ENCODE measurements at places on chromosomes 4 and X.

GRCh38 chr4:176850436-176850835 lies 57.7 kb upstream of the VEGFC start:
- no peak for DNase-seq

- no peak for DNase-seq
Measured at GRCh38 chrX:15404401-15405096, 20.3 kb upstream of the VEGFD start.

- DNase-seq: no peak
Measured at GRCh38 chr4:184455299-184455698, 19.1 kb downstream of the IRF2 start.

- no peak for DNase-seq
Measured at GRCh38 chr4:31236020-31236638, 516.0 kb downstream of the PCDH7 start.

DNA sequence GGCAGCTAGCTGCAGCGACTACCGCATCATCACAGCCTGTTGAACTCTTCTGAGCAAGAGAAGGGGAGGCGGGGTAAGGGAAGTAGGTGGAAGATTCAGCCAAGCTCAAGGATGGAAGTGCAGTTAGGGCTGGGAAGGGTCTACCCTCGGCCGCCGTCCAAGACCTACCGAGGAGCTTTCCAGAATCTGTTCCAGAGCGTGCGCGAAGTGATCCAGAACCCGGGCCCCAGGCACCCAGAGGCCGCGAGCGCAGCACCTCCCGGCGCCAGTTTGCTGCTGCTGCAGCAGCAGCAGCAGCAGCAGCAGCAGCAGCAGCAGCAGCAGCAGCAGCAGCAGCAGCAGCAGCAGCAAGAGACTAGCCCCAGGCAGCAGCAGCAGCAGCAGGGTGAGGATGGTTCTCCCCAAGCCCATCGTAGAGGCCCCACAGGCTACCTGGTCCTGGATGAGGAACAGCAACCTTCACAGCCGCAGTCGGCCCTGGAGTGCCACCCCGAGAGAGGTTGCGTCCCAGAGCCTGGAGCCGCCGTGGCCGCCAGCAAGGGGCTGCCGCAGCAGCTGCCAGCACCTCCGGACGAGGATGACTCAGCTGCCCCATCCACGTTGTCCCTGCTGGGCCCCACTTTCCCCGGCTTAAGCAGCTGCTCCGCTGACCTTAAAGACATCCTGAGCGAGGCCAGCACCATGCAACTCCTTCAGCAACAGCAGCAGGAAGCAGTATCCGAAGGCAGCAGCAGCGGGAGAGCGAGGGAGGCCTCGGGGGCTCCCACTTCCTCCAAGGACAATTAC lies 1.4 kb downstream of the AR start:
- DNase-seq: no peak

DNA sequence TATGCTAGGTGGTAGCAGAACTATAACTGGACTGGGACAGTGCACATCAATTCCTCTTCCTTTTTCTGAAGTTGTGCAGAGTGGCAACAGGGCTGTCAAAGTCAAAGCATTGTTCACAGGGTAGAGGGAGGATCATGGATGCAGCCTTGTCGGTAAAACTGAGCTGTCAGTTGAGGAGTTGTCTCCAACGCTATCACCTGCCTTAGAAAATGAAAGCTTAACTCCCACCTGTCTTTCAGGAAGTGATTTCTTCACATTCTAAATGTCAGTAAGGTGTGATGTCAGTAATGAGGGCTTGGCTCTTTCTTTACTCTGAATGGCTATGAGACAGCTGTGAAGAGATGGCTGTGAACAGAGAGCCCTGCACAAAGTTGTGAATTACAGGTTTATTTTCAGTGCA lies 66.4 kb upstream of the BANK1 start:
- DNase-seq: no peak

DNA sequence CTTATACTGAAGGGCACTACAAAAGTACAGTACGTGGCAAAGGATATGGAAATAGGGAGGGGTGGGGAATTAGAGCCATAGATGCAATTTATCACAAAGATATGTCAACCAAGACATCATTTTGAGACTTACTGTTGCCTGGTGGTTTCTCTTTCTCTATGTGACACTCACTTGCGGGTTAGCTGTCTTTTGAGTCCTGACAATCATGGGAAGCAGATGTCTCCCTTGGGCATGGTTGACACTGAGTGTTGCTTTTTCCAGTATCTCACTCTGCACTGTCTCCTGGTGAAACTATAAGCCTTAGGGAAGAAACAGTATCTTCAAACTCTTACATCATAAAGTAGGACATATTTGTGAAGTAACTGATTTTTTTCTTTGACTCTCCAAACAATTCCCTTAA lies 383.5 kb upstream of the LCORL start:
- no peak for DNase-seq

DNA sequence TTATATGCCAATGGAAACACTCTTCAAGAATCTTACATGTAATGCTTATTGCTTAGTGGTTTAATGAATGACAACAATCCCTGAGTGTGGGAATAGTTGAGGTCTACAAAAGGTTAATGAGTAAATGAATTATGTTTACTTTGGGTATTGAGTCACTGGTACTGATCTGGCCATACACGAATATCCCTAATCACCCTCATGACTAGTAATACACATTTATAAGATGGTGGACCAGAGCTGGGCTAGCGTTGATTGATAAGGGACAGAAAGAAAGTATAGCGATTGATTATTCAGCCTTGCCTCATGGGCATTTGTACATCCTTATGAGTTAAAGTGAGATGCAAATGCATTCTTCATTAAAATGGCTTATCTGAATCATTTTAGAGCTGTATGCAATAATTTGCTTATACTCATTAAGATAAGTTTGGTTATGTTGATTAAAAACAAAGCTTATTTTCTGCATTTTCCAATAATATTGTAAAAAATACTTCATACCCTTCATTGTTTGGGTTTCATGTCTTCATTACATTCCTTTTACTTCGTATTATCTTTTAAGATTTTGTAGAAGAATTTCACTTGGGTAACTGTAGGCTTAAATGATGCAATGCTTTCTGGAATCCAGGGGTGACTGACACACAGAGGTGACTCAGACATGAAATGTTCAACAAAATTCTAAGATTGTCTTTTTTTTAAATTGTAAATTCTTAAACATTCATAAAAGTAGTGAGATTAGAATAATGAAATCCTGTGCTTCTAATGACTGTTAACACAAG lies 47.4 kb downstream of the FGF2 start:
- DNase-seq: no peak

DNA sequence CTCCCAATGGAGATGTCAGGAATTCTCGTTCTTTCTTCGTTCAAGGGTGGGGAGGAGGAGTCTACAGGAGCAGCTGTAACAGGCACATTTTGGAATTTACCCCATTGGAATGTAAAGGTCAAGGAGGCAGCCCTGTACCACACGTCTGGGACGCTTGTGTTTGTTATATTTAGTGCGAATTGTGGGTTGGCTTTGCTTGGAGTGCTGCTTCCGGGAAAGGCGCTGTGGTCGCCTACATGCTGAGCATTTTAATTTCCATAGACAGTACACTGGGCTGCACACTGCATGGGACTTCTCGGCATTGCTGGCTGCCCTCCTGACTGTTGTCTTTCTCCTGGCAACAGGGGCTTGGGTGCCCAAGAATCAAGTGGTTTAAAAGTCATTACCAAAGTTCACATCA lies 12.8 kb downstream of the GYG2 start:
- DNase-seq: no peak

DNA sequence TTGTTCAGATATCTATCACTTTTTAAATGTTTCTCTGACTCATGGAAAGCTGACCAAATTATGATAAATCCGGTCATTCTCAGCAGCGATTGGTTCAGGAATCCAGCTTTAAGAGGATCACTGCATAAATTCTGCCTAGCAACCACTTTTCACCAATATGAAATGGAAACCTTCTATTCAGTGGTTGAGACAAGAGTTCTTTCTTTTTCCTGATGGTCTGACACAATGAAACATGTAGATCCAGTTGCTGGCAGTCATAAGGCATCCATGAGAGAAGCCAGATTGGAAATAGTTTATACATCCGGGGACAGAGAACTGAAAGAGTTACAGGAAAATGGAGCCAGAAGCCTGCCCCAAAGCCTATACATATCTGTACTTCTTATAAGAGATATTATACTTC lies 27.2 kb downstream of the MAB21L2 start:
- DNase-seq: no peak

DNA sequence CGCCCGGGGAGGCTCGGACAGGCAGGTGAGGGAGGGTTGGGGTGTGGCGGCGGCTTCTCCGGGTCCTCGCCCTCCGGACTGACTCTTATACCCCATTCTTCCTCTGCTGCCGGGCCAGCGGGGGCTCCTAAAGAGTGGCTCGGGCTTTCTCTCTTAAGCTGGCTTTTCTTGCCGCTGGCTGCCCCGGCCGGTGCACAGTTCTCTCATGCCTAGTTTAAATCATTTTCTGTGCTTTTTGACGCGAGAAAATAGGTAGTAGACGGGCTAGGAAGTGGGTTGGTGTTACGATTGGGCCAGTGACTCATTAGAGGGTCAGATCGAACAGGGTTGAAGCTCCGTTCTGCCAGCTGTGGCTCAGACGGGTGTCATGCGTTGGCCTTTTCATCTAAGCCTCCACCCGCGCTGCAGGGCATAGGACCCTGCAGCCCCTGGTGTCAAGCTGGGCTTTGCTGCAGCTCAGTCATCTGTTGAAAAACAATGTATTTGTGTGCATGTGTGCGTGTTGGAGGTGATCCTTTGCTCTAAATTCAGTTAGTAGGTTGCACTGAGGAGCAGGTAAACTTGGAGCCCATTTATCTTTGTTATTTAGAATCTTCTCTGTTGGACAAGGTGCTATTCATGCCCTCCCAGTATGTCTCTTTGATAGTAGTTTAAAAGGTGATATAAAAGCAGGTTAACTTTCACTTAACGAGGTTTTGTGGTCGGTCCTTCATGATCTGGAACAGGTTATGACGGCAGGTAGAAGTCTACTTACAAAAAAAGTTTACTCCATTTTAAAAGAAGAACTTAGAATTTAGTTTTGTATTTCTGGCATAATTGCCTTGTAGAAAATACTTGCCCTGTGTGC lies 802 bp downstream of the BMP2K start:
- no peak for DNase-seq

DNA sequence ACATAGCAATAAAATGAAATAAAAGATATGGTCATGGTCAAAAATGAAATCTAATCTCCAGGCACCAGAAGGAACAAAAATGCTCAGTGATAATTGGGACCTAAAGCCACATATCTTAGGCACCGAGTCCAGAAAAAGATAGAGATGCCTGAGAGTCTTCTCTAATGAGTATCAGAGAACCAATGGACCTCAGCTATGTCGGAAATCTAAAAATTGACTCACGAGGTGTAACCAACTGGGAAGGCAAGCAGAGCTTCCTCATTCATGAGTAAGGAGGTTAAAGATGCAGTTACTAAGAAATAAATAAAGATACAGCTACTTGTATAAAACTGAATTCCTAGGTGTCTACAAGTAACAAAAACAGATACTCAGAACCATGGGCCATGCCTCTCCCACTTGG lies 72.1 kb downstream of the KLHL34 start:
- no peak for DNase-seq

DNA sequence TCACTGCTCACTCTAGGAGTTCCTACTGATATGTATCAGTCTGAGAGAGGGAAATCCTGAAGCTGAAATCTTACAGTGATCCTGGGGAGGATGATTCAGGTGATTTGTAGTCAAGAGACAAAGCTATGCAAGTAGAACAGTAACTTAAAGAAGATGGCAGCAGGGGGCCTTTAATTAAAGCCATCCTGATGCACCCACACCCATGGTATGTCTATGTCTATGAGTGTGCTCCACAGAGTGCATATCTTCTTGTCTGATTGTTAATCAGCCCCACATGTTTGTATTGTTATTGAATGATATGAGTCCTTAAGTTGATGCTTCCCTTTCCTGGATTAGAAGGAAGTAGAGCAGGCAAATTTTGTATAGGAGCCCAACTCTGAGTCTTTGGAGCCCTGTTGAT lies 78.8 kb downstream of the NHS start:
- no peak for DNase-seq

GRCh38 chr4:69776696-69777095 lies 16.3 kb upstream of the SULT1B1 start:
- DNase-seq: no peak

All from omental fat pad (tissue), 4 donors.